Psoas muscle (tissue), 8 donors: ENCODE measurements at places on chromosomes 4 and X.

- no peak for DNase-seq
Measured at GRCh38 chr4:140158365-140159030, 4.5 kb upstream of the MAML3 start.

DNA sequence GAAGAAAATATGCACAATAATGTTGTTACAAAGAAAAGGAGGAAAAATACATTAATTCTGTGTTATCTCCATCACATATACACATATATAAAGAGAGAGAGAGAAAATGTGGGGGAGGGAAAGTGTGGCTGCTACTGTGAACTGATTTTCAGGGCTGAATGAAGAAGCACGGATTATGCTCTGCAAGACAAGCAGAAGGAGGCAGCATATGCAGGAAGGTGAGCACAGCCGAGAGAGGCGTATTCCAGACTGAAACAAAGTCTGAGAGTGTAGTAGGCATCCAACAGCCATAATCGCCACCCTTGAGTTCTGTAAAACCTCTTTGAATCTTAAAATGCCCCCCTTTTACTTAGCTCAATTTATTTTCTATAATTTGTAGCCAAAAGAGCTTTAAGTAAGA, 1081.8 kb upstream of the GRID2 start:
- no peak for DNase-seq

DNA sequence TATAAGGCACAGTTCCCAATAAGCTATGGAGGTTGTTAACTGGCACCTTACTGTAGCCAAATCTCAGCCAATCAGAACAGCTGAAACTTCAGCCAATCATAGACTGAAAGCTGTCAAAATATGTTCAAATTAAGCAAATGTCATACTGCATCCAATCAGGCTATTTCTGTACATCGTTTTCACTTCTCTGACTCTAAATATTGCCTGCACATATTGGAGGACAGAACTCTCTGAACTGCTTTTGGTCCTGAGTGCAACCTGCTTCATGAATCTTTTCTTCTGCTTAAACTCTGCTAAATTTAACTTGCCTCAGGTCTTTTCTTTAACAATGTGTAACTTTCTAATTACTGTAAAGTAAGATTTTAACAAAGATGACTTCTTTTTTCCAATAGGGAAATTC, 1198.9 kb upstream of the PCDH7 start:
- DNase-seq, result no peak

DNA sequence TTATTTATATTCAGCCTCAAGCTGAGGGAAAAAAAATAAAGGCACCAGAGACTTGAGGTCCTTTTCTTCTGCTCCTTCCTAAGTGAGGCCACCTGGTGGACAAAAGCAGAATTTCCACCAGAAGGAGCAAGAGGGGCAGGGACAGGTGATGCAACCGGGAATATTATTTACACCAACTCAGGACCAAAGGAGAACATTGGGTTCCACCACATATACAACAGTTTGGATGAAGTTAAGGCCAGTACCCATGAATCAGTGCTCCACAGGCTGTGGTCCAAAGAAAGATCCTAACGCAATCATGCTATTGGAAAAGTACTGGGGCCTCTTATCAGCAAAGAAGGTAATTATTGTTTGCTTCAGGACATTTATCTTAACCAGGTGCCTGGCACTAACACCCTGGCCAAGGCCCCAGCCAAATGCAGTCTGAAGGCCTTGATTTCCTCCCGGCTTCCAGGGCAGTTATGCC, 57.4 kb downstream of the TSC22D3 start:
- peak; percentile 64 for DNase-seq

DNA sequence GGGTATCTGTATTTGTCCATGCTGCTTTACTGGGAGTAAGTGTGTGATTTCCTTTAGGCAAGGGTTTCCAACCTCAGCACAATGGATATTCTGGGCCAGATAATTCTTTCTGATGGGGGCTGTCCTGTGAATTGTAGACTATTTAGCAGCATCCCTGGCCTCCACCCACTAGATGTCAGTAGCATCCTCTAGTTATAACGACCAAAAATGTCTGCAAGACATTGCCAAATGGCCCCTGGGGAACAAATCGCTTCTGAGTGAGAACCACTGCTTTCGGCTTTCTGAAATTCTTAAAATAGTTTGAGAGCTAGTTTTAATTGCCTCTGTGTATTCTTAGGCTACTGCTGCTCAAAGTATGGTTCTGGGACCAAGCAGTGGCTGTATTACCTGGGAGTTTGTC, 81.2 kb upstream of the GPM6B start:
- DNase-seq, result no peak

- no peak for DNase-seq
Measured at GRCh38 chr4:71141125-71141524, 147.7 kb downstream of the DCK start.

- DNase-seq, result no peak
Measured at GRCh38 chr4:113116414-113117357, 67.2 kb downstream of the ANK2 start.

DNA sequence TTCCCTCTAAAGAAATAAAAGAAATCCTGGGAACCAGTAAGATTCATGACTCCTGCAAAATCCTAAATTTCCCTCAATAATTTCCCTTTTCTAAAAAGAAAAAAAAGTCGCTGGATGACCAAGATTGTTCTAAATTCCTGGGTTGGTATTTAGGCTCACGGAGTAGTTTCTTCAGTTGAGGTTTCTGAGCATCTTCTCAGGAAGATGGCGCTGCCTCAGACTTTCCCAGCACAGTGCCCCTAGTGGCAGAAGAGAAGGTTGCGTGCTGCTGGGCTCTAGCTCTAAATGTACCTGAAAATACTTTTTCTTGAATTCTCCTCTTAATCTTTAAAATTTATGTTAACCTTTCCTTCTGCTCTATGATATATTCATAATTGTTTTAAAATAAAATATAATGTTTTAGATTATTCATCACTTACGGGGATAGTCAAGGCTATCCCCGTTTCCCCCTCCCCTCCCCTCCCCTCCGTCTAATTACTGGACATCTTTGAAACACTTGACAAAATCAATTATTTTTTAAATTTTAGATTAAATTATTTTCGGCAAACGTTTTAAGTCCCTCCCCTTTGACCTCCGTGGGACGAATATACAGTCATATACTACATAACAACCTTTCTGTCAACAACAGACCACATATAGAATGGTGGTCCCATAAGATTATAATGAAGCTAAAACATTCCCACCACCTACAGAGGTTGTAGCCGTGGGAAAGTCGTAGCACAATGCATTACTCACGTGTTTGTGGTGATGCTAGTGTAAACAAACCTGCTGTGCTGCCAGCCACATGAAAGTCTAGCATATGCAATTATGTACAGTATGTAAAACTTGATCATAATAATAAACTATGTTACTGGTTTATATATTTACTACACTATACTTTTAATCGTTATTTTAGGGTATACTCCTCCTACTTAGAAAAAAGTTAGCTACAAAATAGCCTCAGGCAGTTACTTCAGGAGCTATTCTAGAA, 41.0 kb upstream of the GATB start:
- peak; percentile 17 for DNase-seq

DNA sequence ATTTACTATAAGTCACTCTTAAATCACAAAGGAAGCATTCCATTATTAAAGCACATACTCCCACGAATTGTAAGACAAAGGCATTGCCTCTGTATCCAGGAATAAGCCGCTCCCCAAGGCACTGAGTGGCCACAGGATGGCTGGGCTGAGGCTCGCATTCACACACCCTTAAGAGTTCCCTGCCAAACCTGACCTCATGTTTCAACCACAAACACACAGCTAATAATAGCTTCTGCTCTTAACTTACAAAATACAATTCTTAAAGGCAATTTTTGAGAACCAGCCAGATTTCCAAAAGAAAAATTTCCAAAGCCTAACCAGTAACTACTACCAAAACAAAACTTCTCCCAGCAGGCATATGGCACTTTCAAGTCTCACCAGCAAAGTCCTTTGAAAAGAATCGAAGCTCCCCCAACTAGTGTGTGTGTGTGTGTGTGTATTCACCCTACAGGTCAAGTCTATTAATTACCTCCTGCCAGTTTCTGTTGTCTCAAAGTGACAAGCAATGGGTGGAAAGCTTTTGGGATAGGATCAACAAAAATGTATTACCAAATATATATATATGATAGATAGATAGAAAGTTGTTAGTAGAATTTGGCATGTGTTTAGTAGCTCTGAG, 36.0 kb downstream of the ARHGAP6 start:
- peak; percentile 22 for DNase-seq

DNA sequence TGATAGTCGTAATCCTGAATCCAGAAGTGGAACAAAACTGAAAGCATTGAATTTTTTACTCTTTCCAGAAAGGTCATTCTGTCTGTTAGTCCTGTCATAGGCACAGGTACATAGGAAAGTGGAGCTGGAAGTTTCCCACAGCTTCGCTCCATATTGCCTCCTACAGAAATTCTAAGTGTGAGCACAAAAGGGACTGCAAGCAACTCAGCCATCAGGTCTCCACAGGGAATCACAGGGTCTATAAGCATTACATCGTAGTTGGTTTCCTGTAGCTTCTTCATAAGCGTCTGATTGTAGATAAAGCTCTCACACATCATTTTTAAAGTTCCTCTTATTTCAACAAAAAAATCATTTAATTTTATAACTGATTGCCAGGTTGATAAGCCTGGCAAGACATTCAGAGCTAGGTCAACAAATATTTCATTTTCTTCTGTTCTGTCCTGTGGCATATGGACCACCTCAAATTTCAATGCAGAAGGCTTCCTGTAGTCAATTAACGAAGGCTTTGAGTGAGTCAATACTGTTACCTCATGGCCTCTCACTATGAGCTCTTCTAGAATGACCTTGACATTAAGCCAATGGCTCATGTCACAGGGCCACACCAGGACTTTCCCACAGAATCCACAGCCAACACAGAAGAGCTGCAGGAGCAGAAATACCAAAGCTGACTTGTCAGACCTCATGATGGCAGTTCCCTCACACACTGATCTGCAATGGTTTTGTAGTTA, at the start of gene UGT2A3:
Gene UGT2A3, minus strand, starts transcription at position 727 of the 728 bp plus-strand sequence. Its CDS starts 44 bp downstream, at position 683.
- DNase-seq, result no peak

DNA sequence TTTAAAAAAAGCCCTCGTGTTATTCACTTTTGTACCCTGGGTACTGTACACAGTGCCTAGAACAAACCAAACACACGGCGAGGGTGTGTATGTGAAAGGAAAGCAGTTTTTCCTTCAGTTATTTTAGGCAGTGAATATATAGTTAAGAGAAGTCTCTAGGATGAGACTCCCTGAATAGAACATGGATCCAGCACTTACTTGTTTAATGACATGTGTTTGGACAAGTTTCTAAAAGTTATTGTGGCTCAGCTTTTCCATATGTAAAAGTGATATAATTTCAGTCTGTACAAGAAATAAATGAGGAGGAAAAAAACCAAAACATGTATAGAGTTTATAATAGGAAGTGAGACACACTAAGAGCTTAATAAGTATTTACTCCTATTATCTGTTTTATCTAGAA, 273.2 kb downstream of the ADGRL3 start:
- no peak for DNase-seq

GRCh38 chr4:143514497-143514896, 995 bp downstream of the SMARCA5 start:
- DNase-seq, result peak; percentile 20

- no peak for DNase-seq
Measured at GRCh38 chr4:71550220-71551165, 211.7 kb downstream of the SLC4A4 start.

GRCh38 chr4:146179784-146180370, 4.4 kb downstream of the LSM6 start:
- DNase-seq, result no peak

GRCh38 chrX:101442085-101442484, 34.1 kb downstream of the HNRNPH2 start:
- no peak for DNase-seq

DNA sequence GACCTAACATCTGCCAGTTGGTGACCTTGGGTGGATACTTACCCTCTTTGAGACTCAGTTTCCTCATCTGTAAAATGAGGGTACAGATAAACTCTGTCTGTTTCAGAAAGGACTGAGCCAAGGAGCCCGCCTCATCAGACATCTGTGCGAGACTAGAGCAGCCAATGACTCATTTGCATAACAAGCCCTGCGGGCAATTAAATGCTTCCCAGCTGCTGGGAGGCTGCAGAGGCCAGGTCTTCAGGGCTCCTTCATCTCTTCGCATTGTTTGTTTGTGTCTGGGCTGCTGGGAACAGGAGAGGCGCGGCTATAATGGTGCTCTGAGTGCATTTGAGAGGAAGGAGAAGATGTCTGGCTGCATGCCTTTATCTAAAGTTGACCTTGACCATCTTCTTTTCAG, 85.0 kb downstream of the ADRA2C start:
- no peak for DNase-seq

- DNase-seq, result no peak
Measured at GRCh38 chrX:7163146-7163677, 15.3 kb upstream of the PUDP start.

- DNase-seq, result no peak
Measured at GRCh38 chr4:73193659-73194058, 64.9 kb downstream of the ANKRD17 start.

GRCh38 chr4:145618210-145618931, 814 bp upstream of the MMAA start:
- peak; percentile 66 for DNase-seq

DNA sequence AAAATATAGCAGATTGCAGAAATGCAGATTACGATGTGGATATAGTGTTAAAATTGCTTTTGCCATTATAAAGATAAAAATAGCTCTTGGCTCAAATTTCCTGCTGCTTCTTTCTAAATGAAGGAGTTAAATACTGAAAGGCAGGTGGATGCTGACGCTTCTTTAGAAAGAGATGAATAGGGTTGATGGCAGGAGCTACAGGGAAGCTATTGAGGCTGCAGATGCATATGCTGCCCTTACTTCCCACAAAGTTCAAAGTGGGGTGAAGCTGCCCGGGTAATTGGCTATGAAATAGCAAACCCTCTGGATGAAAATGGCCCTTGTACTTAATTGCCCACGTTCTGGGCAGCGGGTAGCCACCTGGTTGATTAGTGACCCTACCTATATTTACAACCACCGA, 379.5 kb downstream of the ZIC3 start:
- no peak for DNase-seq

DNA sequence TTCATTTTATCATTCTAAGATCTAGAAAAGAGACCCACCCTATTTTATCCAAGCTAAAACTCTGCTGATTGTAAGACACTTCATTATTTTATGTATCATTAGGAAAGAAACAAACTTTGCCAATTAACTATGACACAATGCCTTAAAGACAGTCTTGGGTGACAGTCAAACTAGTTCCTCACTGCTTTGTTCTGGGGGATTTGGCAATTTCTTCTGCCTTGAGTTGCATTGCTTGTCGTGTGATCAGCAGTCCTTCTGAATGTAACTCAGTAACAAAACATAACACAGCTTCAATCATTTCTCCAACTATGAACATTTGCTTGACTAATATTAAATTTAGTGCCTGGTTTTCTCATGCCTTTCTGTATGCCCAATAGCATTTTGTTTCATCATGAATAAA, 577.9 kb upstream of the DIPK2B start:
- no peak for DNase-seq

GRCh38 chr4:111842336-111842735, 302.9 kb upstream of the FAM241A start:
- DNase-seq, result no peak

GRCh38 chr4:135515295-135515694, 1313.7 kb upstream of the PABPC4L start:
- no peak for DNase-seq

GRCh38 chr4:188387179-188387791, 248.0 kb downstream of the TRIML1 start:
- no peak for DNase-seq
